ENCODE measurements at places on chromosomes 4 and X.

DNA sequence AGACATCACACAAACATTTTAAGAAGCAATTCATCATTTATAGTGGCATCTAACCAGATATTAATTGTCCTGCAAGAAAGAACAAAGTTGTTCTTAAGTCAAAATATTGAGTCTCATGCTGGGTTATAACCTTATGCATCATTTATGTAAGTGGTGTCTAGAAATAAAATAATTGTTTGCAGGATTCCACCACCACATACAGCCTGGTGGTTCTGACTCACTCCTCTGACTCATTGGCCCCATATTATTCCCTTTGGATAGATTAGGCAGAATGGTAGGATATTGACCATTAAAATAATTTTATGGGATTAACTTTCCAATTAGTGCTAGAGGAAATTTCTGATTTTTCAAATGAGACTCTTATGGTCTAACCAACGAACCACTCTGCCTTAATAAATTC is 384.5 kb downstream of the GRXCR1 start:
- no peak for DNase-seq

GRCh38 chr4:159823743-159824142 is 720.9 kb downstream of the RAPGEF2 start:
- no peak for DNase-seq

DNA sequence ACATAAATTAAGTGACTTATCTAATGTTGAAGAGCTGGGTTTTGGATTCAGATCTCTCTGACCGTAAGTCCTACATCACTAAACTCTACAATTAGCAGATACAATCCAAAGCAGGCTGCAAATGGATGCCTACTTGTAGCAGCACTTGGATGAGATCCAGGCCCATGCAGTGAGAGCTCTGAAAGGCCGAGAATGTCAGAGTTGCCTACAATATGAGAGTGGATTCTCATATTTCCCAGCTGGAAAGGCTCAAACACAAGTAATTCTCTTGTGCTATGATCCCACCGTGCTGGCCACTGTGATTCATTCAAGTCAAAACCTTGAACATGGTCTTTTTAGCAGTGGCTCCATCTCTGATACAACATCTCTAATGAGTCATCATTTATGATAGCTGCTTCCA is 125.4 kb upstream of the CHRDL1 start:
- DNase-seq: no peak

- DNase-seq: no peak
Measured at GRCh38 chr4:90403781-90404180, 276.6 kb downstream of the CCSER1 start.

GRCh38 chrX:20519146-20519545 is 252.4 kb upstream of the RPS6KA3 start:
- no peak for DNase-seq

GRCh38 chrX:130020661-130021324 is 38.4 kb downstream of the BCORL1 start:
- no peak for DNase-seq

GRCh38 chr4:40515037-40515397 is 114.6 kb downstream of the RBM47 start:
- DNase-seq: no peak

DNA sequence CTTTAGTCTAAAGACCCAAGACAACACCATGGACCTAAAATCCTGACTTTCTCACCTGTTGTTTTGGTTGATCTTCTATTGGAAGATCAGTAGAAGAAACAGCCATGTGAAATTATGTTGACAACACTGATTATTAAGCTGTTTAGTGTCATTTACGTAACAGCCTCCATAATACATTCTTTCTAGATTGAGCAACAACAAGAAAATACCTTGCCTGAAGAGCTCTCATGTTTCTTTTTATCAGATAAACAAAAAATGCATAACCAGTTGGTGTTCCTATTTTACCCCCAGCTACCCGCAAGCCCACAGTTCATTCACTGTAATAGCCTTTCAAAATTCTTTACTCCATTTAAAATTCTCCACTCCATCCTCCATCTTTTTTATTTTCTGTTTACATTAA is 20.5 kb downstream of the GPC4 start:
- no peak for DNase-seq

DNA sequence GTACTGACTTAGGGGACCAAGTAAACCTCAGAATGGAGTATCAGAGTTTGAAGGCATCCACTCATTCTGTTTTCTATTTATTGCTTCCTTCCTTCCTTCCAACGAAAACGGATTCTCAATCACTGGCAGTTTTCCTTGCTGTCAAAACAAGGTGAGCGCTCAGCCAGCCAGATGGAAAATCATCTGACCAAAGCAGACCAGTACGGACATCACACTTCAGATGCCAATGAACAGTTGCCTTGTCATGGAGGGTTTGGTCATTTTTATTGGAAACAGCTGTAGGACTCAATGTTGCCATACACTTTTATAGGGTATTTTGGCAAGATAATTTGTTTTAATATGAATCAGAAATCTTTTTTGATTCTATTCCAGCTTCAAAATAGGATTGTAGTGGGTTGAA is 16.6 kb downstream of the GEMIN8 start:
- DNase-seq: no peak
